Adipocyte (in vitro differentiated cells): ENCODE measurements at places on chromosomes 4 and X.
A peak's percentile ranks its signal among the peaks of the same experiment; 100 is the strongest.

- DNase-seq = no peak
Measured at GRCh38 chr4:54400188-54400587, 171.1 kb downstream of the PDGFRA start.

- DNase-seq = peak; percentile 83
Measured at GRCh38 chrX:104343428-104344129, 88.8 kb upstream of the ESX1 start.

DNA sequence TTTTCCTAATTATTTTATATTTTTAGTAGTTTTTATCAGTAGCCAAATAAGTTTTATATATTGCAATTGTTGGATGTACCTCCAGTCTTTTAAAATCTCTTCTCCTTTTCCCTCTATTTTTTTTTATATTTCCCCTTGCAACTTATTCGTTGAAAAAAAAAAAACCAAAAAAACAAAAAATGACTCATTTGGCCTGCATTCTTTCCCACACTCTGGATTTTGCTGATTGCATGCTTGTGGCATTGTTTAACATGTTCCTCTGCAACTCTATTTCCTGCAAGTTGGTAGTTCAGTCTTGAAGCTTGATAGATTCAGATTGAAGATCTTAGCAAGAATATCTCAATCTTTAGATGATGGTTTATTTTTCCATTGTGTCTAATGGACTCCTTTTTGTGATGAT is 260.6 kb upstream of the BOD1L1 start:
- DNase-seq = peak; percentile 90

GRCh38 chrX:94515009-94515408 is 841.0 kb downstream of the FAM133A start:
- no peak for DNase-seq

GRCh38 chrX:114819509-114819908 is 197.9 kb downstream of the IL13RA2 start:
- no peak for DNase-seq
